ENCODE measurements at places on chromosomes 16 and 17.

GRCh38 chr17:28182559-28182958, 136.4 kb upstream of the TMEM97 start:
- no peak for DNase-seq

- no peak for DNase-seq
These were observed 2.6 kb downstream of the FN3KRP start for GRCh38 chr17:82718986-82719685.

- no peak for DNase-seq
These were observed 33.9 kb downstream of the CREBBP start for GRCh38 chr16:3846595-3847091.

GRCh38 chr17:35166526-35166925, 18.9 kb downstream of the UNC45B start:
- no peak for DNase-seq

DNA sequence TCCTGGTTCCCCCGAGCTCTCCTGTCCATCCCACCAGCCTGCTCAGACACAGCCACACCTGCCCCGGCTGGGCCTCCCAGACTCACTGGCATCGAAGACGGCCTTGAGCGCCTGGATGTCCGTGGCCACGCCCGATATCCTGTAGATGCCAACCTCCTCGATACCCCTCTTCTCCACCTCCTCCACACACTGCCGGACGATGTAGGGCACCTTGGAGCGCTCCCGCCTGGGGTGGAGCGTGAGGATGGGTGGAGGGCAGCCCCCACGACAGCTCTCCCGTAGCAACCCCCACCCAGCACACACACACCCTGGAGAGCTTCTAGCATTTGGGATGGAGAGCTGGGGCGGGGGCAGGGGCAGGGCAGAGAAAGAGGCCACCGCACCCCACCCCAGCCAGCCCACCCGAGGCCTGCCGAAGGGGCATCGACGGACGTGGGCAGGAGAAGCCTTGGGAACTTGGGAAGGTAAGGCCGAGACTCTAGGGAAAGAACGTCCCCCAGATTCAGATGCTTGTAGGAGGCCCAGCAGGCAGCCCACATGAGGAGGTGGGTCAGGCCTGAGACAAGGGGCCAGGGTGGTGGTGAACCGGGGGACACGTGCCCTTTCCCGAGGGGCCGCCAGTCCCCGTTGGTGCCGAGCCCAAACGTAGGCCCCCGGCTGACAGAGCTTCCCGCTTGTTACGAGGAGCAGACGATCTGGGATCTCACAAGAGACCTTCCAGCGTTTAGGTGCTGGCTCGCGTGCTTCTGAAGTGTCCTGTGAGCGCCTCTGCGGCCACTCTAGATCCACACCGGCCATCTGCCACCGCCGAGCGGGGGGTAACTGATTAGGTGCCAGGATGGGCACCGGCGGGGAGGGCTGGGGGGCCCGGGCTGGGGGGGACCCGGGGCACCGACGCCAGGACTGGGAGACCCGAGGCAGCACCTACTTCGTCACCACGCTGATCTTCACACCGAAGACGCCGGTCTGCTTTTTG, 15.1 kb downstream of the TIMM22 start:
- DNase-seq = no peak

DNA sequence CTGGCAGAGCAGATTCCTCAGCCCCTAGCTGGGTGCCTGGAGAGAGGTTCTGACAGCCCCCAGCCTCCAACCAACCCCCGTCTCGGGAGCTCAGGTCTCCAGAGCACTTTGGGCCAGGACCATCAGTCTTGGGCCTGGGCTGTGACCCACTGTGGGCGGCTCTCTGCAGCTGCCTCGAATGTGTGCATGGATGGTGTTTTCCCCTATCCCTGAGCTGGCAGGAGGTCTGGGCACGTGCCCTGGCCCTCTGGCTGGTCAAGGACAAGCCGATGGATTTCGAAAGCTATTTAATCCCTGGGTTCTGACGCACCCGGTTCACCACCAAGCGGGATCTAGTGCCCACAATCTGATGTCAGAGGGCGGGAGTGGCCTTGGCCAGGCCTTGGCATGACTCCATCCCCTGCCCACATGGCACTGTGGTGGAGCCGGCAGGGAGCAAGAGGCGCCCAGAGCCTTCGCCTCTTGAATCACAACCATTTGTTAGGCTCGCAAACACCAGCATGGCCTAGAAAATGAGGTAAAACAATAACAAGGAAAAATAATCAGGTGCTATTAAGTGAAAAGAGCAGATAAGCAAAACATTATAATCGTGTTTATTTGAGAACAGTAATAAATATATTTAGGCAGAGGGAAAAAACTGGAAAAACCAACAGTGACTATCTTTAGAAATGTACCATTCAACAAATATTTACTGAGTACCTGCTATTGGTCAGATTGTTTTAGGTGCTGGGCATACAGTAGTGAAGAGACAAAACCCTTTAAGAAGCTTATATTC, 69.3 kb upstream of the TOB1 start:
- DNase-seq = no peak

- peak; percentile 64 for DNase-seq
These were observed 14.2 kb downstream of the C16orf82 start for GRCh38 chr16:27080895-27081294.

DNA sequence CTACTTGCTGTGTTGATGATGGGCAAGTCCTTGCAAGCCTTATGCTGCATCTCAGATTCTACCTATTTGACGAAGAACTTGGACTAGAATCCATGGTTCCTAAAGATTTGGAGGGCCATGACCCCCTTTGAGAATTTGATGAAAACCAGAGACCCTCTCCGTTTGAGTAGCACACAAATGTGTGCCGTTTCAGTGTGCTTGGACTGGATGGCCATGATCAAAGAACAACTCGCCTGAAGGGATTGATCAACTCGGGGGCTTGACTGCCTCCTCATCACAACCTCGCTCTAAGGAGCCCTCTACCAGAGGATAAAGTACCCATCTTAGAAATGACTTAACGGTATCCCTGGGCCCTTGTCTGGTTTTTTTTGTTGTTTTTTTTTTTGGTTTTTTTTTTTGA, 2.8 kb upstream of the ANKFY1 start:
- DNase-seq = no peak

GRCh38 chr17:42155614-42156045, 841 bp upstream of the RAB5C start:
- DNase-seq = no peak

DNA sequence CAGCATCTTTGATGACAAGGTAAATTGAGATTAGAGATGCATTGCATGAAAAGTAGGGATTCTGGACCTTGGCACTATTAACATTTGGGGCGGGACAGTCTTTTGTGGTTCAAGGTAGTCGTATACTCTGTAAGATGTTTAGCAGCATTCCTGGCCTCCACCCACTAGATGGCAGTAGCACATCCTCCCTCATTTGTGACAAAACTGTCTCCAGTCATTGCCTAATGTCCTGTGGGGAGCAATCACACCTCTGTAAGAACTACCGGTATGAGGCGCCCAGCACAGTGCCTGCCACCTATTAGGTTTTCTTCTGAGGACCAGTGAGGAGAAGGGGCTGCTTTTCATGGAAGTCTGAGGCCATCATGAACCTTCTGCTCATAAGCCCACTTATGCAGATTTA, 180.8 kb downstream of the RBFOX1 start:
- peak; percentile 22 for DNase-seq

DNA sequence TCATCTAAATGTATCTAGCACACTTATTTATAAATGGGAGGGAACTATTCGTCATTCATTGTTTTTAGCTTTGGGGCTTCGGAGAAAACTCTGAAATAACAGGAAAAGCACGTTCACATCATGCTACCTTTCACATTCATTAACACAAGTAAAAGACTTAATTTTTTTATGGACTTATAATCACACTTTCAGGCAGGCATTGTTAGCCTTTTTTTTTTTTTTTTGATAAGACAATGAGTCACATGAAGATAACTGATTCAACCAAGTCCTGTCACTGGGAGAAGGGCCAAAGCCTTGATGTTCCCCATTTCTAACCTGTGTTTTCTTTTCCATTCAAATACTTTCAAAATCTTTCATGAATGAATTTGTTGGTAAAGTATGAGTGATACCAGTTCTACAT, 631.3 kb upstream of the CA10 start:
- no peak for DNase-seq

GRCh38 chr16:83847371-83848225, 39.8 kb downstream of the HSBP1 start:
- DNase-seq = no peak

DNA sequence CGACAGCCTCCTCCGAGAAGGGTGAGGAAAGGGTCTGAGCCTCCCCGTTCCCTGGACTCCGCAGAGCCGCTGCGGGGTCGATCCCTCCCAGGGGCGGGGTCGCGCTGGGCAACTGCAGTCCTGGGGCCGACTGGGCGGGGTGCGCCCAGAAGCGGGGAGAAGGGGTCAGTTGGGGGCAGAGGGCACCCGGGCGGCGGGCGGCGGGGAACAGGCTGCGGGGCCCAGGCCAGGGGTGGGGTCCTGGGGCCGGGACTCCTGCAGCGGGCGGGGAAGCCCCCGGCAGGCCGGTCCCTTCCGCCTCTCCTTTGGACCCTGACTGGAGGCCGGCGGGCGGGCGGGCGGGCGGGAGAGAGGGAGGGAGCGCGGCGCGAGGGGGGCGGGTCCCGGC, 352 bp downstream of the GGNBP2 start:
- DNase-seq = no peak

DNA sequence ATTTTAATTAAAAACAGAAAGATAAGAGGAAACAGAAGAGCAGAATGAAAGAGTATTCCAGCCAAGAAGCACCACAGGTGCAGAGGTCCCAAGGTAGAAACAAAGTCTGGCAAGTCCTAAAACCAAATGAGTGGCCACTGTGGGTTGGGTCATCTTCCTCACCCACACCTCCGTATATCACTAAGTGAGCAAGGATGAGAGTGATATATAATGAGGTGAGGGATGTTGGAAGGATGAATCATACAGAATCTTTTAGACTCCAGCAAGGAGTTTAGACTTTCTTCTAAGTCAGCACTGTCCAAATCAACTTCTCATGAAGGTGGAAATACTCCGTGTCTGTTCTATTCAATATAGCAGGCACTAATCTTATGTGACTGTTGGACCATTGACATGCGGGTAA, 70.8 kb downstream of the SHISA9 start:
- DNase-seq = no peak

DNA sequence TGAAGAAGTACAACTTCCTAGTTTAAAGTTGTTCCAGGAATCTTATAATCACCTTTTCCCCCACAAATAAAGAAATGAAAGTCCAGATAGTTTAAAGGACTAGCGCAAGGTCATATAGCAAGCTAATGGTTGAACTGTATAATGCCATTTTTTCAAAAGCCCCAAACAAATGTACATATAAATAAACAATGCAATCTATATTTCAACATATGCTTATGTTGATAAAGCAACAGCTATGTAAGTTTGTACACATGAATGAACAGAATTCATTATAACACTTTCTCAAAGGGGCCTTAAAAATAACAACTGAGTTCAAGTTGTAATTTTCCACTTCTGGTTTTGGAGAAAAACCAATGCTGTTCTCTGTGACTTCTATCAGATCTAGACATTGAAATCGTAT, 1628.6 kb downstream of the CDH8 start:
- no peak for DNase-seq

Data from NT2/D1 (cell line).